Esophagus squamous epithelium (tissue), 5 donors: ENCODE measurements at places on chromosomes 11 and 22.

GRCh38 chr22:47369431-47370015 is 607.1 kb downstream of the TBC1D22A start:
- DNase-seq, result no peak

DNA sequence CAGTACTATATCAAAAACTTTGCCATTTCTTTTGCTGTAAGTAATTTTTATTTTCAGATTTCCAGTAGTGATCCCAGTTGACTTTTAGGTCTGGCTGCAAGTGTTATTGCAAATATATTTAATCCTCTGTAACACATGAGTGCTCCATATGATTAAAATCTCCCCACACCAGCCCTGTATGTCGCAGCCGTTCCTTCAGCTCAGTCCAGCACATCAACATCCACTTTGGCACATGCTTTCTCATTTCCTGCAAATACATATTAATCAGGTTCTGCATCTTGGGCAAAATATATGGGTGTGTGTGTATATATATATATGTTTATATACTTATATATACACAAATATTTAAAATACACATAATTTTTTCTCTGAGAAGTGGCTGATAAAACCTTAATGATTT is 919.5 kb downstream of the JRKL start:
- DNase-seq, result no peak

- DNase-seq, result no peak
Observed at GRCh38 chr11:2175659-2176058, 4.0 kb upstream of the TH start.

- DNase-seq, result no peak
Observed at GRCh38 chr22:49850959-49851802, 2.5 kb upstream of the ZBED4 start.

DNA sequence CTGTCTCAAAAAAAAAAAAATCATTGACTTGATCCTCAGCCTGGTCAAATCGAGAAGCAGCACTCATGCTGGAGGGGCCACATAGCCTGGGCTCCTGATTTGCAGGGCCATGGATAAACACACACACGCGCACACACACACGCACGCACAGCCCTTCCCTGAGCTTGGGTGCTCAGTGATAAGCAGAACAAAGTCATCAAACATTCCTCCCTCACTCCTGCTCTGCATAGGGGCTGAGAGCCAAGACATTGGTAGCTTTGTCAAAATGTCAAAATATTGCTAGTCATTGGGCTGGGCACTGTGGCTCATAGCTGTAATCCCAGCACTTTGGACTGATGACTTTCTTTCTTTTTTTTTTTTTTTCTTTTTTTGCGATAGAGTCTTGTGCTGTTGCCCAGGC is 34.0 kb upstream of the A4GALT start:
- no peak for DNase-seq

- no peak for DNase-seq
Observed at GRCh38 chr11:118319337-118319707, 14.8 kb downstream of the CD3E start.

DNA sequence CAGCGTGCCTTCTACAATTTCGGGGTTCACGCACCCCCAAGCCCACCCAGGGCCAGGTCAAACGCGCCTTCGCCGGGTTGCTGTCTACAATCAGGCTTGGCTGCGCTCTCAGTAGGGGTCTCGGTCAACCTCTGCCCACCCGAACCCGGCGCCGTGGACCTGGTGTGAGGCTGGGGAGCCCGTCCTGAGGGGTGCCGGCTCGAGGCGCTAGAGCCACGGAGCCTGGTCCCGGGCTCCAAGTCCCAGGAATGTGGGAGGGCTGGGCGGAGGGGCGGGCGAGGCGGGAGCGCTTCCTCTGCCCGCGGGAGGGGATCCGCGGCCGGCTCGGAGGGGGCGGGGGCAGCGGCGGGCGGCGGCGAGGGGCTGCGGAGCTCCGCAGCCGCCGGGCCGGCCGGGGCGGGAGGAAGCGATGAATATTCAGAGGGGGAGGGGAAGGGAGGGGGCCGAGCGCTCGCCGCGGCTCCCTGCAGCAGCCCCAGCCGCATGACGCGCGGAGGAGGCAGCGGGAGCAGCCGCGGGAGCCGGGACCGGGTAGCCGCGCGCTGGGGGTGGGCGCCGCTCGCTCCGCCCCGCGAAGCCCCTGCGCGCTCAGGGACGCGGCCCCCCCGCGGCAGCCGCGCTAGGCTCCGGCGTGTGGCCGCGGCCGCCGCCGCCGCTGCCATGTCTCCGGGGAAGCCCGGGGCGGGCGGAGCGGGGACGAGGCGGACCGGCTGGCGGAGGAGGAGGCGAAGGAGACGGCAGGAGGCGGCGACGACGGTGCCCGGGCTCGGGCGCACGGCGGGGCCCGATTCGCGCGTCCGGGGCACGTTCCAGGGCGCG is at the start of gene PTPRJ:
Gene PTPRJ (plus strand): TSS at position 472 of the 819 bp plus-strand sequence. CDS start 354 bp downstream, outside the sequence.
- DNase-seq, result no peak

DNA sequence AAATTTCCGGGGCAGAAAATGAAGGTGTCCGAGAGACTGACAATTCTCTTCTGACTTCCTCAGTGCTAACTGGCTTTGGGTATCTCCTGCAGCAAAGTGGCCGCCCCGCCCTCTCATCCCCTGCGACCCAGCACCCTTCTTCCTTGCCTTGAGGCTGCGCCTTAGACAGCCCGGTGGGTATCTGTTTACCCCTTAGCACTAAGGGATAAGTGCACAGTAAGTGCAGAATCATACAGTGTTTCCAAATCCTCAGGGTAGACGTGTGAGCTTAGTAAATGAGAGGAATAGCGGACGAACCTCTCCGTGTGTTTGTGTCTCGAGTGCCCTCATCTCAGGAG is 368 bp upstream of the CHORDC1 start:
- DNase-seq, result no peak

- no peak for DNase-seq
Observed at GRCh38 chr22:41505511-41506220, 36.7 kb downstream of the ACO2 start.

DNA sequence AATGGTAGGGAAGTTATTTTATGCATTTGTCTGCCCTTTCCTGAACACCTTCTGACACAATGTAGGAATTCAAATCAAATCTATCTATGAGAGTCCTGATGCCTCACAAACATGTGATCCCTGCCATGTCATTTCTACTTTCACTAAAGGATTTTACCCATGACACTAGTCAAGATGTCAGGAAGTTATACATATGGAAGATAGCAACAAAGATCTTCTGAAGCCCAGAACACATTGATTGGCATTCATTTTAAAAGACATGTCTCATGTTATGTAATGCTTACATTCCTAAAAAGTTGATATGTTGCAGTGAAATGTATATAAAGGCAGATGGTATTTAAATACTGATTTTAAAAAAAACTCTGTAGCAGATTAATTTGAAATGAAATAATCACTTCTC is 61.5 kb downstream of the FAM76B start:
- no peak for DNase-seq

GRCh38 chr11:48154151-48154550 is 62.5 kb upstream of the OR4B1 start:
- DNase-seq, result no peak

GRCh38 chr11:86143087-86144030 is 74.5 kb upstream of the PICALM start:
- no peak for DNase-seq

GRCh38 chr22:28044546-28045173 is 125.6 kb upstream of the PITPNB start:
- DNase-seq, result no peak
